Testis (tissue), 5 donors: ENCODE measurements at places on chromosomes 7 and 10.

DNA sequence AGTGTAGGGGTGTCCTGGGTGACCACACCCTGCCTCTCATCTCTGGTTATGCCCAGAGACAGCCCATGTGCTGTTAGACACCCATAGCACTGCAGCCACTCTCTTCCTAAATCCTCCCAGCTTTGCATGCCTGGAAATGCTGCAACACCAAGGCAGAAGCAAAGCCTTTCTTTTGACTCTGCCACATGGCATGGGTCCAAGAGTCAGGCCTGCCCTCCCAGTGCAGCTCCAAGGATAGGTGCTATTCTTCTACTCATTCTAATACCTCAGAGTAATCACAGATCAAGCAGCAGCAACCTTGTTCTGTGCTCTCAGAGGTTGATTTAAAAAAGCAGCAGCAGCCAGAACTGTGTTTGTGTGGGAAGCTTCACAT, 23.4 kb downstream of the FRMPD2 start:
- no peak for DNase-seq

- no peak for DNase-seq
Observed at GRCh38 chr10:43084812-43085211, 7.9 kb downstream of the RET start.

DNA sequence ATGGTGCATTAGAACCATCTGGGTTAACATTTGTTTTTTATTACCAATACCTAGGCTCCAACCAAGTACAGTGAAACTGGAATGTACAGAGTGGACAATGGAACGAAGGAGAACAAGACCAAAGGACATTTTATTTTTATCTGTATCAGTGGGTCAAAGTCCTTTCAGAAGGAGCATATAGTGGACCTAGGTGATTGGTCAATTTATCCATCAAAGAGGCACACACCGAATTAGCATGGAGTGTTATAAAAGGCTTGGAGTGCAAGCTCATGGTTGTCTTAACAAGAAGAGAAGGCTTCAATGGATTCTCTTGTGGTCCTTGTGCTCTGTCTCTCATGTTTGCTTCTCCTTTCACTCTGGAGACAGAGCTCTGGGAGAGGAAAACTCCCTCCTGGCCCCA, at the start of gene CYP2C9:
CYP2C9 (plus strand) TSS at position 276 of the 400 bp plus-strand sequence; CDS start at position 301, 25 bp downstream.
- DNase-seq, result no peak

DNA sequence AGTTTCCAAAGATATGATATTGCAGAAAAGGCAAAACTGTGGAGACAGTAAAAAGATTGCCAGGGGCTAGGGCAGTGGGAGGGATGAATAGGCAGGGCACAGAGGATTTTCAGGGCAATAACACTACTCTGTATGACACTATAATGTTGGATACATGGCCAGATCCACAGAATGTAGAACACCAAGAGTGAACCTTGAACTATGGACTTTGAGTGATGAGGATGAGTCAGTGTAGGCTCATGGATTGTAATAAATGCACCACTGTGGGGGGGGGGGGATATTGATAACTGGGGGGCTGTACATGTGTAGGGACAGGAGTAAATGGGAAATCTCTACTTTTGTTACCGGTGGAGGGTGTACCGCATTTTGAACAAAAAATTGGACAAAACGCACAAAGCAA, 77.4 kb downstream of the ALOX5 start:
- DNase-seq, result no peak

GRCh38 chr10:76190634-76191270, 759.3 kb downstream of the LRMDA start:
- no peak for DNase-seq

- peak; percentile 28 for DNase-seq
Observed at GRCh38 chr10:114632869-114633715, 25.0 kb downstream of the ABLIM1 start.

DNA sequence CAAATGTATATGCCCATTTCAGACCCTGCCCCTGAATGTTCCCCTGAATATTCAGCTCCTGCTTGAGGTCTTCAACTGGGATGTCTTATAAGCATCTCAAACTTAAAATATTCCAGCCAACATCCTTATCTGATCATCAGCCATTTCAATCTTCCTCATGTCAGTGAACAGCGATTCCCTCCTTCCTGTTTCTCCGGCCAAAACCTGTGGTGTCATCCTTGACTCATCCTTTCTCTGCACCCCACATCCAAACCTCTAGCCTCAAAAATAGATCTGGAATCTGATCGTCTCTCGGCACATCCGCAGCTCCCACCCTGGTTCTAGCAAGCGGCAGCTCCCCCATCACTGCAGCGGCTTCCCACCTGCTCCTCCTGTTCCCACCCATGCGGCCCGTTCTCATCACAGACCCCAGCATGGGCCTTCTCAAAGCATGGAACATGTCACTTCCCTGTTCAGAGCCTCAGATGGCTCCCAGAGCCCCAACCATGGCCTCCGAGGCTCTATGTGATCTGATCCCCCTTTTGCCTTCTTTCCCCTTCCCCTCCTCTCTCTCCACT, 165.7 kb downstream of the HECW1 start:
- DNase-seq, result no peak

DNA sequence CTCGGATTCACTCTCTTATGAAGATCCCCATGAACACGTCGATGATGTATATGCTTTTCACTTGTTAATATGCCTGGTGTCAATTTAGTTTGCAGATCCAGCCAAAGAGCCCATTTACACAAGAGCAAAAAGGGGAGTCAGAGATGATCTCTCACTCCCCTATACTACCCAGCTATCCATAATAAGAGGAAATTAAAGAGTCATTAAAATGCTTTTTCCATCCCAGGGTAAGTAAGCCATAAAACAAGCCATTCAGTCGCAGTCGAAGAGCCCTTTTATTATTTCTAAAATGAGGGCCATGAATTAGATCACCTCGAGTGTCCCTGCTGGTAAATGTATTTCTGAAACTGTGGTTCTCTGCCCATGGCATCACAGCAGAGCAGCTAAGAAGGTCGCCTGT, 41.2 kb downstream of the CHCHD3 start:
- DNase-seq, result no peak
